ENCODE measurements at places on chromosomes 1 and 21. TPM values are rescaled to one million over a fixed set of nuclear protein-coding genes. Genes with fewer than 3 reads are reported as not detected.

- no peak overlapping the region for H3K27ac ChIP-seq
- no peaks in the 10 kb centered on the region for H3K36me3 ChIP-seq
- no peak overlapping the region for H3K4me3 ChIP-seq
- no peaks in the 10 kb centered on the region for H3K4me1 ChIP-seq
- no peak for DNase-seq
Measured at GRCh38 chr1:38641661-38642060, 217.9 kb downstream of the RRAGC start.

DNA sequence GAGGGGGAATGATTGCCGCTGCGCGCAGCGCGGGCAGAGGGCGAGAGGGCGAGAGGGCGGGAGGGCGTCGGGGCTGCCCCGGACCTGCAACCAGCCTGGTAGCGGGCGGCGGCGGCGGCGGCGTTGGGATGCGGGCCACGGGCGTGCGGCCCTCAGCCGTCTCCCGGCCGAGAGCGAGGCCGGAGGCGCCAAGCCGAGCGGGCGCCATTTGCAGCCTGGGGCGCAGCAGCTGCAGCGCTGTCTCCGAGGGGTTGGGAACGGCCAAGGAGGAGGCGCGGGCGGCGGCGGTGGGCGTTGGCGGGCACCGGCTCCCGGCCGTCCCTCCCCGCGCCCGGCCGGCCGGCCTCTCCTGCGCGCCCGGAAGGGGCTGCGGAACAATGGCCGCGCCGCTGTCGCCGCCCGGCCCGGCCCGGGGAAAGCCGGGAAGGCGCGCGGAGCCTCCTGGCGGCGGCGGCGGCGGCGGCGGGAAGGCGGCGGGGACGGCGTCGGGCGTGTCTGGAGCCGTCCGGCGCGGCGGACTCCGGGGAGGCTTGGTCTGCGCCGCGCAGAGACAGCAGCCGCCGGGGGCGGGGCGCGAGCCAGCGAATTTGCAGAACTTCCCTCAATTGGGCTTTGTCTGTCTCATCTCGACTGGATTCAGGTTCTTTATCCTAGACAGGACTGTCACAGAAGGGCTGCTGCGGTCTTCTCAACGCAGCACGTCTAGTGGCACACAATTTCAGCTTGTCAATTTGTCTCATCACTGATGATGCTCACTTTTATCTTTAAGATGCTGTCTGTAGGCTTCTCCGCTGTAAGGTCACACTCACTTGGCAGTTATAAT lies 35.7 kb downstream of the ZBTB8B start:
- H3K4me1 ChIP-seq = peaks cover 9% of the 10 kb centered on the region
- no peak for DNase-seq
- H3K4me3 ChIP-seq = peak overlapping the region; percentile 59
- no peaks in the 10 kb centered on the region for H3K36me3 ChIP-seq
- H3K27ac ChIP-seq = no peak overlapping the region

DNA sequence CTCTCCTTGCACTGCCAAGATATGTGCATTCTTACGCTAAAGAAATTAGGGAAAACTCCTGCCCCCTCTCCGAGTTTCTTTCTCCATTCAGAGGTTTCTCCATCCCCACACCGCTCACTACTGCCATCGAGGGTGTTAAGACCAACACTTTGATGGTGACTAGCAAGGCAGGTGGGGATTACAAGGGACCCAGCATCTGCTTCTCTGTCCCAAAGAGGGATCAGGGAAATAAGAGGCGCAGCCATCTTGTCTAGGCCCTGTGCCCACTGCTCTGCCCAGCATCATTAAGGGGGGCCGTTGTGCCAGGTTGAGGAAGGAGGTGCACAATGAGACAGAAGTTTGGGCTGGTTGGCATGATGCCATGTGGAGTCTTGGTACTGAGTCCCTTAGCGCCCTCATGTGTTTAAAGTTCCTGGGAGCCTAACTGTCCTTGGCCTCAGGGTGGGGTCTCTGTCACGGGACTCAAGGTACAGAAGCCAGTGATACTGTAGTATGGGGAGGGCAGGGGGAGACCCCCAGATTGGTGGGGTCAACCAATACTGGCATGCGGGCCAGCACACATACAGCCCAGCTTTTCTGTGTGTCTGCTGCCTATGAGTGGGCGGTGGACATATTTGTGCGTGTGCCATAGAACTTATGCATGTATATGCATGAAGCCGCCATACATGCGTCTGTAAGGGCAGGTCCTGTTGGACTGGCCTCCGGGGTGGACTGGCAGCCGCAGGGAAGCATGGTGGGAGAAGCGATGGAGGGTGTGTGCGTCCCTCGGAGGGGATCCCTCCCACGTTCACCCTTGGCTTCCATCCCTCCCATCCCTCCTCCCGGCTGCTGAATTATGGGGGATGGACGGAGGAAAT lies 5.5 kb downstream of the EFNA3 start:
- no peaks in the 10 kb centered on the region for H3K36me3 ChIP-seq
- H3K27ac ChIP-seq = no peak overlapping the region
- H3K27me3 ChIP-seq = peaks cover 56% of the 10 kb centered on the region
- H3K4me3 ChIP-seq = peak overlapping the region; percentile 63
- no peak for DNase-seq

GRCh38 chr1:241985787-241986186 lies 13.1 kb downstream of the MAP1LC3C start:
- H3K27me3 ChIP-seq = no peaks in the 10 kb centered on the region
- no peak overlapping the region for H3K27ac ChIP-seq
- no peaks in the 10 kb centered on the region for H3K36me3 ChIP-seq
- H3K4me3 ChIP-seq = no peak overlapping the region
- no peak for DNase-seq

GRCh38 chr21:16568244-16568643 lies 838.5 kb downstream of the USP25 start:
- no peaks in the 10 kb centered on the region for H3K36me3 ChIP-seq
- no peak for DNase-seq
- no peak overlapping the region for H3K27ac ChIP-seq
- H3K27me3 ChIP-seq = no peaks in the 10 kb centered on the region
- no peak overlapping the region for H3K4me3 ChIP-seq

DNA sequence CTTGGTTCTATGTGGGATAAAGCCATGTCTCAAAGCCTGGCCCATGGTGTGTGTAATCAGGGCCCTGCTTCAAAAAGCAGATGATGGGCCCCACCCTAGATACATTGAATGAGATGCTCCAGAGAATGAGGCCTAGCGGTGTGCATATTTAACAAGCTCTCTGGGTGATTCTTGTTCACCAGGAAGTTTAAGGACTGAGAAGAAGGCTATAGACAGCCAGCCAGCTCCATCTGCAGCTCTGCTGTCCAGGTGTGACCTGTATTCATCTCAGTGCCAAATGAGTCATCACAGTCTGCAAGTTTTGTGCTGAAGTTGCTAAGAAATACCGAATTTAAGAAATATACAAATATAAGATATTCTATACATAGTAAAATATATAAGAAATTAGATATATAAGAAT lies 182.0 kb upstream of the RUNX1 start:
- no peaks in the 10 kb centered on the region for H3K36me3 ChIP-seq
- H3K4me1 ChIP-seq = peaks cover 25% of the 10 kb centered on the region

GRCh38 chr1:212678456-212679410 lies 20.9 kb downstream of the BATF3 start:
- no peak overlapping the region for H3K4me3 ChIP-seq
- H3K27me3 ChIP-seq = no peaks in the 10 kb centered on the region
- DNase-seq = no peak
- H3K27ac ChIP-seq = no peak overlapping the region

GRCh38 chr1:204087893-204088528 lies 15.1 kb downstream of the SOX13 start:
- peak overlapping the region; percentile 24 for H3K27ac ChIP-seq
- H3K4me3 ChIP-seq = no peak overlapping the region
- H3K4me1 ChIP-seq = no peaks in the 10 kb centered on the region
- no peaks in the 10 kb centered on the region for H3K36me3 ChIP-seq

GRCh38 chr1:206703661-206704060 lies 19.0 kb downstream of the MAPKAPK2 start:
- peaks cover 35% of the 10 kb centered on the region for H3K4me1 ChIP-seq
- H3K4me3 ChIP-seq = peak overlapping the region; percentile 21

GRCh38 chr1:79472067-79472656 lies 465.6 kb upstream of the ADGRL4 start:
- no peak for DNase-seq
- H3K36me3 ChIP-seq = no peaks in the 10 kb centered on the region
- H3K4me1 ChIP-seq = no peaks in the 10 kb centered on the region
- no peak overlapping the region for H3K27ac ChIP-seq

DNA sequence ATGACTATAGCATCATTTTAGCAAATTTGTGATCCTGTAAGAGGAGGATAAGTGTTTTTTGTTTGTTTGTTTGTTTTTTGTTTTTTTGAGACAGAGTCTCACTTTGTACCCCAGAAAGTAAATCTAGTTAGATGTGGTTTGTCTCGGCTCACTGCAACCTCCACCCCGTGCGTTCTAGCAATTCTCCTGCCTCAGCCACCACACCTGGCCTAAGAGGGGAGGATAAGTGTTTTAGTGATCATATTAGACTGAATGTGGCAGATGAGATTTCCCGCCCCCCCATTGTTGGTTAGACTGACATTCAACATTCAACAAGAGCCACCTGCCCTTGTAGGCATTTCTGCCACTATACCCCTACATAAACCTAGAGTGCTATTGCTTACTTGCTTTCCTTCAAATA lies 98.5 kb downstream of the OSBPL9 start:
- no peaks in the 10 kb centered on the region for H3K27me3 ChIP-seq
- H3K36me3 ChIP-seq = no peaks in the 10 kb centered on the region
- H3K4me1 ChIP-seq = no peaks in the 10 kb centered on the region
- no peak overlapping the region for H3K4me3 ChIP-seq

DNA sequence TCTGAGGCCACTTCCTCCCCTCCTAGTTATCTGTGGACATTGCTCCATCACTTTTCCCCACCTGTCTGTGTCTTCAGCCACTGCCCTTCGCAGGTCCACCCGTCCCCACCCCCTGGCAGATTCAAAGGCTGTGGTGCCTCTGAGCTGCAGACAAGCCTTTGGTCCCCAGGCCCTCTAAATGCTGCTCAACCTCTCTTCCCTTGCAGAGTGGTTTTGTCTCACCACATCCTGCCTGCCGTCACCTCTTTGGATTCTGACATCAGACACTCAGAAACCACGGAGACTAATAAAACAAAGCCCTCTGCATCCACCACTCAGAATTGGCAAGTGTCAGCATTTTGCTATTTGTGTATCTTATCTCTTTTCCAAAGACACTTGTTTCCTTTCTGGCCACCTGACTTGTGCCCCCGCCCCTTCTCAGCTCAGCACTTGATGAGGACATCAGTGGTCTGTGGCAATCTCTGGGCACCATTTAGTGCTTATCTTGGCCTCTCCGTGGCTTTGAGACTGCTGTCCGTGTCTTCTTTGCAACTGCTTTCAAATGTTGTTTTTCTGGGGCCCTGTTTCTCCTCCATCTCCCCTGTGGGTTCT lies 7.7 kb downstream of the CNIH3 start:
- H3K27ac ChIP-seq = peak overlapping the region; percentile 89
- peak overlapping the region; percentile 6 for H3K4me3 ChIP-seq
- peak; percentile 81 for DNase-seq

- DNase-seq = no peak
- no peaks in the 10 kb centered on the region for H3K36me3 ChIP-seq
- H3K4me1 ChIP-seq = no peaks in the 10 kb centered on the region
- H3K27me3 ChIP-seq = no peaks in the 10 kb centered on the region
- no peak overlapping the region for H3K27ac ChIP-seq
Measured at GRCh38 chr1:52234708-52235107, 92.8 kb downstream of the ZFYVE9 start.

DNA sequence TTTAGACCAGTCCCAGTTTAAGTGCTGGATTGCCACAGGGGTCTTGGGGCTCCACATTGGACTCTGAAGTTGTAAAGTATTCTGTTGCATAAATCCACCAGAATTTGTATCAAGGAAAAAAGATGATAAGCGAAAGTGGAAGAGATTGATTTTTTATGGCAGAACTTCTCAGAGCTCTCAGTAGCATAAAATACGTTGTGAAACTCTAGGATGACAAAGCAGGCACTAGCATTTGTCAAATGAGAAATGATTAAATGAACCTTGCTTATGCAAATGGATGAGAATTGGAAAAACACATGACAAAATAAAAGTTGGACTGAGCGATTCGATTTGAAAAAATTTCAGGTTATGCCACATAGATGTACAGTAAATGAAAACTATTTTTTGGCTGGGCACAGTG lies 253.8 kb upstream of the RAB4A start:
- no peak for DNase-seq
- H3K4me3 ChIP-seq = no peak overlapping the region
- H3K4me1 ChIP-seq = no peaks in the 10 kb centered on the region
- no peak overlapping the region for H3K27ac ChIP-seq
- H3K27me3 ChIP-seq = no peaks in the 10 kb centered on the region

GRCh38 chr1:8412183-8412831 lies 94.4 kb downstream of the SLC45A1 start:
- H3K4me1 ChIP-seq = peaks cover 33% of the 10 kb centered on the region
- H3K27me3 ChIP-seq = no peaks in the 10 kb centered on the region
- no peak overlapping the region for H3K27ac ChIP-seq
- peaks cover 3% of the 10 kb centered on the region for H3K36me3 ChIP-seq

- no peaks in the 10 kb centered on the region for H3K27me3 ChIP-seq
- H3K4me3 ChIP-seq = no peak overlapping the region
- no peak for DNase-seq
Measured at GRCh38 chr1:52674497-52675384, 23.4 kb downstream of the COA7 start.

- no peak for DNase-seq
- no peak overlapping the region for H3K27ac ChIP-seq
- H3K4me1 ChIP-seq = no peaks in the 10 kb centered on the region
Measured at GRCh38 chr1:25148673-25149300, 83.5 kb downstream of the SYF2 start.

DNA sequence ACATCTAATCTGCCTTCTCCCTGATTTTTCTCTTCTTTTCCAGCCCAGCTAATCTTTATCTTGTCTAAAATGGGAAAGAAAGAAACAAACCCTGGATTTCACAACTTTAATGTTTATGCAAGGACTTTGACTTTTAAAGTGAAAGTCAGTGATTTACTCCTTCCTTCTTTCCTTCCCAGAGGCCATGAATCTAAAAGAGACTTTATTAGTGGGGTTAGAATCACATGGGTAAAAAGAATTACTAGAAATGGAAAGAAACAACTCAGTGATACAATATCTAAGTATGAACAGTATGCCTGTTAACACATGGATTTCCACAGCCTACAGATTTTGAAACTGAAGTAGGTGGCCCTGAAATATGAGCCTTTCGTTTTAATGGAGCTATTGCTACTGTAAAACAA lies 59.8 kb upstream of the KCNK2 start:
- H3K36me3 ChIP-seq = no peaks in the 10 kb centered on the region
- no peaks in the 10 kb centered on the region for H3K4me1 ChIP-seq
- H3K27me3 ChIP-seq = no peaks in the 10 kb centered on the region
- H3K27ac ChIP-seq = no peak overlapping the region

DNA sequence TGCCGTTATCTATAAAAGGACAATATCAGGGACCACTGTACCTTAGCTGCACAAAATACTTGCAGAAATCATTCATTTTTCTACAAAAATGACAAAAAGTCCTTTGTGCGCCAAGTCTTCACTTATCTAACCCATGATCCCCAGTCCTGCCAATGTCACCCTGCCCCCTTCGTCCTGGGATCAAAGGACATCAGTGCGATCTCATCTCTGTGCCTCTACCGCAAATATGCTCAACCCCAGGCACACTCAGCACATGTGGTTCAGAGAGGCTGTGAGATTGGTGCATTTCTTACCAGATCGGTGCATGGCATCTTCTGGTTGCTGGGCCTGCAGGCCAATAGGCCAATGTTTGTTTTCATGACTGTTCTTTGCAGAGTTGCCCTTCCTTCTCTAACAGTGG lies 72.8 kb downstream of the NFASC start:
- DNase-seq = no peak
- H3K36me3 ChIP-seq = no peaks in the 10 kb centered on the region
- H3K4me1 ChIP-seq = no peaks in the 10 kb centered on the region
- no peak overlapping the region for H3K4me3 ChIP-seq

Gene EDARADD
- 5.7 TPM for total RNA-seq

Gene BRDT
- total RNA-seq = not detected

Gene FCRL6
- 5.8 TPM for total RNA-seq

Gene IL24
- total RNA-seq = not detected

Gene CFAP57
- total RNA-seq = not detected

Gene MAPKAPK2
- total RNA-seq = 64.3 TPM

Gene RUNX1
- 104 TPM for total RNA-seq

Gene CD46
- 133 TPM for total RNA-seq

Gene MYOG
- total RNA-seq = not detected

Gene NID1
- total RNA-seq = 0.38 TPM
